NCI-H524 (cell line): ENCODE measurements at places on chromosomes 16 and 17.
A peak's percentile ranks its signal among the peaks of the same experiment; 100 is the strongest.

GRCh38 chr17:76353004-76353598, 615 bp downstream of the PRPSAP1 start:
- peak; percentile 45 for DNase-seq

DNA sequence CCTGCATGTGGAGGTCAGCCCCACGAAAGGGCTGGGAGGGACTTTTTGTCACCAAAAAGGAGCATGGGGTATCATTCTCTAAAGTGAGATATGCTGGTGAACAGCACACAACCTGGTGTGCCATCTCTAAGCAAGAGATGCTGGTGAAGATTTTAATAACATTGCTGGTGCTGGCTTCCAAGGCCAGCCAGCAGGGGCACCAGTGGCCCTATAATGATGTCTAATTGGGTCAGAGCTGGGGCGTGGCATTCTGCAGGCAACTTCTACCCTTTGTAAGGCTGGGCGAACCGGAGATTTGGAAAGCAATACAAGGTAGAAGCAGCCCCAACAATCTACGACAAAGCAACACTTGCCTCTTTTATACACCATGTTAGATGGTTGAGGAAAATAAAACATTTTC, 16.8 kb downstream of the SDR42E1 start:
- peak; percentile 39 for DNase-seq

- no peak for DNase-seq
Measured at GRCh38 chr17:31387438-31387837, 4.0 kb upstream of the RAB11FIP4 start.

DNA sequence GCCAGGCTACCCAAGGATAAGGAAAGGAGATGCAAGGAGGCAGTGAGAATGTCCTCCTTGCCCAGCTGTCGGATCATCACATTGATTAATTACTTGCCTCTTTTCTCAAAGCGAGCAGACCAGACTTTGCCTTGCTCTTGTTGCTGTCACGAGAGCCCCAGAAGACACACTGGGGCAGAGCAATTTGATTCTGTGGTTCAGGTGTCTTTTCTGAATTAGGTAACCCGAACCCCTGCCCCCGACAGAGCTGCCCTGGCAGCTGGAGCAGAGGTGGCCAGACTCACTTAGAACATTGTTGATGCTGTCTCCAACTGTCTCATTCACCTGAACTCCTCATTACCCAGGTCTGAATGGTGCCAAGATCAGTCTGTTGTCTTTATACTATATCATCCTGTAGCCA, 34.3 kb downstream of the VAT1L start:
- DNase-seq, result no peak

DNA sequence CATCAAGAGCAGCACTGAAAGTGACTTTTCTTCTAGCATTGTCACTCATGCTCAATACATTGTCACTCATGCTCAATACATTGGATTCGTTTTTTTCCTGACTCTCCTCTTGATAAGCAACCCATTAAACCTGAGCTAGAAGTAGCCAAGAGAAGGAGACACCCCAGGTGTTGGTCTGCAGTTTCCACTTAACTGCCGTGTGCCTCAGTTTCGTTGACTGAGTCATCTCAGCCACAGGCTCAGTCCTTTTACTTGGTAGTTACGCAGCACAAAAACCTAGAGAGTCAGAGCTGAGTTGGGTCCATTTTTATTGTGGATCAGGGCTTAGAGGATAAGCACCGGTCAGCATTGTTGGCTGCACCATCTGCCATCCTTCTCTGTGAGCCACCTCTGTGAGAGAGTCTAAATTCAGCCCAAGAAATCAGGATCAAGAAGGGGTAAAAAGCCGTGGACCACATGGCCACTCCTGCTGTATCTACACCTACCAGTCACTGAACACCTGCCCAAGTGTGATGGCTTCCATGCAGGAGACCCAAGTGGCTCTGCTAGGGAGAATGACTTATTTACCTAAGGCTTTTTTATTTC, 11.3 kb downstream of the GINS2 start:
- peak; percentile 16 for DNase-seq

- peak; percentile 58 for DNase-seq
Measured at GRCh38 chr17:81868674-81869220, 2.4 kb downstream of the ARHGDIA start.

- no peak for DNase-seq
Measured at GRCh38 chr17:69880591-69881112, 194.4 kb upstream of the KCNJ16 start.

DNA sequence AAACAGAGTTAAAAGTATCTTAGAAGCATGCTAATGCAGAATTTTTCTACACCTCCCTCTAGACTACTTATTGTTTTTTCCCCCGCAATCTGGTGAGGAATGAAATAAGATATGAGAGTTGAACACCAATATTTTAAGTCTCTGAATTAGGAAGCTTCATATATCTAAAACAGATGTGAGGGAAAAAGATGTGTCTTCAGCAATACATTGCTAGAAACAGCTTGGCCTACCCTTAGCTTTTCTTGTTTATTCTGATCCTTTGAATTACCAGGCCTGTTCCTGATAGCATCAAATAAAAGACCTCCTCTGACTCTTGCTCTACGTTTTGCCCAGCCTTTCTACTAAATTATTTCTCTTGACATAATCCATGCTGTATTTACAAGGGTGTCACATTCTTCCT, 221.8 kb downstream of the CDH11 start:
- DNase-seq, result no peak

DNA sequence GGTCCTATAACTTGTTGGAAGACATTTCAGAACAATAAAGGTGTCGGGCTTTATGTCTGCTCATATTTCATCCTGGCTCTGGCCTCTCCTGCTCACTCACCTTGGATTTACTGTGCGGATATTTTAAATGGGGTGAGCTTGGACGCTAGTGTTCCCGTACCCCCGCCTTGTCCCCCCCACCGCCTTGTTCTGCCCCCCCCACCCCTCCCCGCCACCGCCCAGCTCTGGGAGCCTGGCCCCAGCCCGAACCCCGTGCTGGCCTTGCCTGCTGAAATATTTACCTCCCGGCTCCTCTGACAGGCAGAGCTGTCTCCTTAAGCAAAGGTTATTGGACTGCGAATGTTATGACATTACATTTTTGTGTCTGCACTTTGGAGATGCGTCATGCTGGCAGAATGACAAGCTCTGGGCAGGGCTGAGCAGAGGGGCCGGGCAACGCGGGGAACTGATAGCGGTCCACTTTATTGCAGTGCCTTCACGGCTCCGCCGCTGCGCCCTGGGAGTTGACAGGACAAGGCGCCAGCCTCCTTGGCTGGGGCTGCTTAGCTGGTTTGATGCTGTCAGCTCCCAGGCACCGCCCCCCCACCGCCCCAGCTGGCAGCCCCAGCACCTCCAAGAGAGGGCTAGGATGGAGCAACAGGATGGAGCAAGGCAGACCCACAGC, 222.5 kb upstream of the GSE1 start:
- DNase-seq, result no peak

GRCh38 chr16:76913046-76913445, 277.9 kb upstream of the MON1B start:
- no peak for DNase-seq

DNA sequence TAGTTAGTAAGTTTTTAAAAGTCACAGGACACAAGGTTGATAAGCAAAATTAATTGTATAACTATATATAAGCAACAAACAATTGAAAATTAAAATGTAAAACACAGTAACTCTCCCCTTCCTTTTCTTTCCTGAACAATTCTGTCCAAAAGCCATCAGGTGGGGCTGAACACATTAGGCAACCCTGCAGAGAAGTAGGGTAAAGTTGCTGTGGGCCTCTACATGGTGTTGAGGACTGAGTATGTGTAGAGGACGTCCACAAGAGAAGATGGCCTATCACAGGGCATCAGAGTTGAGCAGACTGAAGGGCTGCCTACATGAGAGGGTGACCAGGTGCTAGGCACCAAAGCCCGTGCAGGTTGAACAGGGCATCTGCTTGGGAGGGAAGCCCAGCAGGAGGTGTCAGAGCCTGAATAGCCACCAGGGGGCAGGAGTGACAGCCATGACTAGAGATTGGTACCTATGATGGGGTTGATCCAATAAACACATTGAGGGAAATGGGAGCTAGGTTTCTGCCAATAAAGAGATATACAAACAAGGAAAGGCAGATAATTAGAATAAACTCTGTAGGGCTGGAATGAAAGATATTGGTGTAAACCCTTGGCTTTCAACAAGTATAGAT, 415.1 kb downstream of the NPIPA8 start:
- DNase-seq, result no peak

- no peak for DNase-seq
Measured at GRCh38 chr17:44794851-44795413, 35.2 kb downstream of the GJC1 start.

DNA sequence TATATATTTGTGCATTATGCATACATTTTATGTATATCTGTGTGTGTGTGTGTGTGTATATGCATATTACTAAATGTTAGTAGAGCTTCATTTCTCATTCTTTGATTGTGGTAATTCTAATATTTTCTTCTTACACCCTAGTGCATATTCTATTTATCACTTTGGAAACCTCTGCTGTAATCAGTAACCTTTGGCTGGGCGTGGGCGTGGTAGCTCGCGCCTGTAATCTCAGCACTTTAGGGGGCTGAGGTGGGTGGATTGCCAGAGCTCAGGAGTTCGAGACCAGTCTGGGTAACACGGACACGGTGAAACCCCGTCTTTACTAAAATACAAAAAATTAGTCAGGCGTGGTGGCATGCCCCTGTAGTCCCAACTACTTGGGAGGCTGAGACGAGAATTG, 26.9 kb downstream of the CPSF4L start:
- DNase-seq, result no peak

GRCh38 chr16:86013867-86014266, 114.9 kb downstream of the IRF8 start:
- no peak for DNase-seq

DNA sequence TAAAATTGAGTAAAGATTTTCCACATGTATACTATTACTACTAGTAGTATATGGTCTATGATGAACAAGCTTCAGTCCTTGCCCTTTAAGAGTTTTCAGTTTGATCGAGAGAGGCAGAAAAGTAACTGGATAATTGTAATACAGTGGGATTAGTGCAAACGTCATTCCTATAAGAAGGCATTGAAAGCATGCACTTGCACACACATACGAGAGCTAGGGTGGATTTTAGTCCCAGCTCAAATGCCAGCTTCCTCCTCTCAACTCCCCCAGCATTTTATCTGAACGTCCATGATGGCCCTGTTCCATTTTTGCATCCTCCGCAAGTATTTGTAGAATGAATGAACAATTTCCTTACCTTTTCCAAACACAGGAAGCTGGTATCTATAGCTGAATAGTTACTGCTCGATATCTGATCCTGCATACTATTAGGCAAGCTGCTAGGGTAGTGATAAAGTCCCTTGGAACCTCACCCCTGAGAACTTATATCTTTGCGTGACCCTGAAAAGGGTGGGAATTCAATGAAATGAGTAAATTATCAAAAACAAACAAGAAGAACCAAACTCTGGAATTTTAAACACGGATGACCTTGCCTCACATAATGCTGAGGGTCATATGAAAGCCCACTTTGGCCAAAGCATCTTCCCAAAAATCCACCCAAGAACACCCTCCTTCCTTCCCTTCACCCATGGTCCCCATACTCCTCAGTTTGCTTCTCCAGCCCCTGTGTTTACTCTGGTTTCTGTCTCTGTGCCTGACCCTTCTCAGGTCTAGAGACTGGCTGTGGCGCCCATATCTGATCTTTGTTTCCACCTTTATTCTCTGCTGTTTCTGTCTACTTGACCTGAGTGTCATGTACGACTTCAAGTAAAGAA, 60.5 kb downstream of the TMEM100 start:
- no peak for DNase-seq

DNA sequence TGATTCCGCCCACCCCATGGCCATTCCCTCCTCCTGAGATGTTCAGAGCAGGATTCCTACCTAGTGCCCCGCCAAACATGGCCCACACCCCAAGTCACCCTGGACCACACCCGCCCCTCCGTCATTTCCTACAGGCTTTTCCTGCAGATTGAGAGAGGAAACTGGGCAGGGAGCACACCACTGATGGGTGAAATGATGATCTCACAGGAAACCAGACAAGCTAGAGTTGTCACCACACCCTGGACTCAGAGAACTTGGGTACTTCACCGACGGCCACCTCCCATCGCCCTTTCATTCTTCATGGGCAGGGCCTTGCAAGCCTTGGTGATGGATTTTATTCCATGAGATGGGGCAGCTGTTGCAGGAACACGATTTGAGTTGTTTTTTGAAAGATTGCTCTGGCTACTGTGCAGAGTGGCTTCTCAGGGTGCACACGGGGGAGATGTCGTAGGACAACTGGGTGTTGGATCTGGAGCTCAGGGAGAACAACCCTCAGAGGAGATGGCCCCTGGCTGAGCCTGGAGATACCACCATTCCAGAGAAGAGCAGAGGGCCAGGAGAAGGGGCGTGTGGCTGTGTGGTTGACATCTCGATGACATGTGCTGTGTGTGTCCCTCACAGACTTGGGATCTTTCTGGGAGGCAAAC, 7.4 kb upstream of the B9D1 start:
- DNase-seq, result no peak

DNA sequence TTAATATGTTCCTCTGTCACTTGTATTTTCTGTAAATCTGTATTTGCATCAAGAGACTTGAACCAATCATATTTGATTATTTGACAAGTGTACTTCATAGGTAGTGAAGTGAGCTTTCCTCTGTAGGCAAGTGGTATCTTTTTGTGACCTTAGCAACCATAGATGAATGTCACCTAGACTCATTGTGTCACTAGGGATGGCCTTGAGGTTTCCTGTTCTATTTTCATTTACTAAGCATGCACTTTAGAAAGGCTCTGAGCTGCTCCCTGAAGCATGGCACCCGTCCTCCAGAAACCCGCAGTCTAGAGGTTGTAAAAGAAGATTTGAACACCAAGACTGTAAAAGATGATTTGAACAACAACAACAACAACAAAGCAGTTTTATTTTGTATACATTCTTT, 151.7 kb downstream of the PRKCB start:
- no peak for DNase-seq

DNA sequence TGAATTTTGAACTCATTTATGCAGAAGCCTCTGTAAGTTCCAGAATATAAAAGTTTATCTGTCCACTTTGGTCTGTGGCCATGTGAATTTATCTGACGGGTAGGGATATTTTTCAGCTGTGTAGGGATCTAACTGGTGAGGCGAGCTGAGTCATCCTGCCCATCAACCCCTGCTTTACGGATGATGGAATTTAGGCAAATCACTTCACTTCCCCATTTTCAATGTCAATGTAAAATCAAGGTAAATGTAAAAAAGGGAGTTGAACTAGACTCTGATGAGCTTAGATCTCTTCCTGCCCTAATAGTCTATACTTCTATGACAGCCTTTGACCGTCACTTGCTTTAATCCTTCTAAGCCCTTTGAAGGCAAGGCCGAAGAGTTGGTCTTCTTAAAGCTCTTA, 2.6 kb downstream of the SLC16A6 start:
- DNase-seq, result no peak

DNA sequence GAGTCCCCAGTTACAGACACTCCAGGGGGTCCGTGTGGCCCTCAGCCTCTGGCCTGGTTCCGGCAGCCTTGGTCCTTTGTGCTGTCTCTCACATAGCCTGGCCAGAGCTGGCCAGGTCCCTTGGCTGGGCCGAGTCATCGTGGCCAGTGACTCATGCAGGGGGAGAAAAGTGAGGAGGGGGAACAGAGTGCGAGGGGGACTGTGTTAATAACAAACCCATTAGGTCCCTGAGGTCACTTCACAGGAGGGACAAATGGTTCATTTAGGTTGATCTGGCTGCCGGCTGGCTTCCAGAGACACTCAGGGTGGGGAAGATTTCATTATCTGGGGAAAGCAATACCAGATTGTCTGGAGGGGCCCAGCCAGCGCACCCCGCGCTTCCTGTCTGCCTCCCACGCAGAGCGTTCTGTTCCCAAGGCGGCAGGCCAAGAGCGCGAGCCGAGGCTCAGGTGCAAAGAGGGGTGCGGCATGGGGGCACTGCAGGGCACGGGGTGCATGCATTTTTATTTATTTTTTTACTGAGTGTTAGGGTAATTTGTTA, 223.1 kb downstream of the SEC14L1 start:
- DNase-seq, result no peak
